ENCODE measurements at places on chromosomes 4 and X. TPM values are rescaled to one million over a fixed set of nuclear protein-coding genes. Genes with fewer than 3 reads are reported as not detected.

- DNase-seq: no peak
These were observed 9.0 kb downstream of the TSC22D3 start for GRCh38 chrX:107766470-107767150.

DNA sequence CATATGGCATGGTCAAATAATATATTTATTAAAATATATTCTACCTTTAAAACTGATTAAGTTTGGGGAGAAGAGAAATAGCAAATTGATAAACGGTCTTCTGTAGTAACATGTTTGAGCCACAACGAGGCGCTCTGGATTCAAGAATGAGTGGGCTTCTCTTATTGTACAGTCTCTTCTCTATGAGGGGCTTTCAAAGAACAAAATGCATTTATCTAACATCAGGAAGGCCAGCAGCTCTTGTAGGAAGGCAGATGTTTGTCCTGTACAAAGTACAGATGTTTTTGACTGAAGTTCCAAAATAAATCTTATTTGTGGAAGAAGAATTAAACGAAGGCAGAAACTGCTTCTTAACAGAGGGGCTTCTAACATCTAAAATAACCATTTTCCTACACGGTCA is 153.6 kb downstream of the RASL11B start:
- no peak for DNase-seq

- no peak for DNase-seq
These were observed 55.9 kb upstream of the RNF128 start for GRCh38 chrX:106670631-106671030.

DNA sequence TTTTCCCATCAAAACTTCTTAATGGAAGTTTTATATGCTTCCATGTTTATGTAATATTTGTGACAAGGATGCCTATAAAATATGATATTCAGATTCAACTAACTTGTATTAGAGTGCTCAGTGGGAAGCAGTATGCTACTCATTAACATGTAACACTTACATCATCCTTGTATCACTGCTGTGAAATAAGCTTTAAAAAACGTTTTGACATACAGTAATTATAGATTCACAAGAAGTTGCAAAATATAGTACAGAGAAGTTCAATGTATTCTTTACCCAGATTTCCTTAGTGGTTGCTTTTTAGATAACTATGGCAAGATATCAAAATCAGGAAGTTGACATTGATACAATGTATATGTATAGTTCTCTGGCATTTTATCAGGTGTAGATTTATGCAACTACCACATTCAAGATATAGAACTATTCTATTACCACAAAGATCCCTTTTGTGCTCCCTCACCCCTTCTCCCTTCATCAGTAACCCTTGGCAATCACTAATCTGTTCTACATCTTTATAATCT is 56.3 kb downstream of the DTHD1 start:
- DNase-seq: no peak

- DNase-seq: no peak
These were observed 144.0 kb downstream of the HDX start for GRCh38 chrX:84358271-84358670.

GRCh38 chrX:148984238-148984637 is 483.8 kb downstream of the AFF2 start:
- DNase-seq: no peak

CENPVL1 gene
- total RNA-seq: 0.14 TPM
